ENCODE measurements at places on chromosomes 4 and X.
A peak's percentile ranks its signal among the peaks of the same experiment; 100 is the strongest.

DNA sequence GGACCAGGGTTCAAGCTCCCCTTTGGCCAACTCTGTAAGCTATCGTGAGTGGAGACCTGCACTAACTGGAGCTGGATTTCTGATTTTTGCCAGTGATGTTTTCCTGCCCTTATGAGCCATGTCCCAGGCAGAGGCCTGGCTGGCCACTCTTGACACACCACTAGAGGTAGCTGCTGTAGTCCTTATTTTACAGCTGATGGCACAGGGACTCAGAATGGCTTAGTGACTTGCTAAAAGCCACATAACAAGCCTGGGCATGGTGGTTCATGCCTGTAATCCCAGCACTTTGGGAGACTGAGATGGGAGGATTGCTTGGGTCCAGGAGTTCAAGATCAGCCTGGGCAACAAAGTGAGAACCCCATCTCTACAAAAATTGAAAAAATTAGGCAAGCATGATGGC is 33.4 kb downstream of the CYTL1 start:
- no peak for DNase-seq

GRCh38 chr4:112978691-112979472 is 70.6 kb upstream of the ANK2 start:
- DNase-seq = peak; percentile 14

DNA sequence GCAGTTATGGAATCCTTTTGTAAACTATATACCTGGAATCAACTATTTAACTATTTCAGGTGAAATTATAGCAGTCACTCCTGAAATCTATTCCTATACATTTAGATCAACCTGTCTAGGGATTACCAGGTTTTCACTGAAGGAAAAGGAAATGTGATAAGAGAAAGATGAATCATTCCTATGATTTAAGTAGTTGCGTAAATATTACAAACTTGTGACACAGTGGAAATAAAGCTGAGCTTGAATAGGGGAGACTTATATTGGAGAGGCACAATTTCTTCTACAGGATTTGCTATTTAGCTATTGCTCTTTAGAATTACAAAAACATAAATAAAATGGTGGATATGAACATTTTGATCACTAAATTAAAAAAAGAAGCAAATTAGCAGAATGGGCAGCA is 284.1 kb upstream of the EPHA5 start:
- DNase-seq = no peak

GRCh38 chr4:122759639-122760310 is 27.3 kb downstream of the BBS12 start:
- DNase-seq = no peak

GRCh38 chrX:1249101-1249887 is 19.3 kb upstream of the CSF2RA start:
- DNase-seq = no peak

DNA sequence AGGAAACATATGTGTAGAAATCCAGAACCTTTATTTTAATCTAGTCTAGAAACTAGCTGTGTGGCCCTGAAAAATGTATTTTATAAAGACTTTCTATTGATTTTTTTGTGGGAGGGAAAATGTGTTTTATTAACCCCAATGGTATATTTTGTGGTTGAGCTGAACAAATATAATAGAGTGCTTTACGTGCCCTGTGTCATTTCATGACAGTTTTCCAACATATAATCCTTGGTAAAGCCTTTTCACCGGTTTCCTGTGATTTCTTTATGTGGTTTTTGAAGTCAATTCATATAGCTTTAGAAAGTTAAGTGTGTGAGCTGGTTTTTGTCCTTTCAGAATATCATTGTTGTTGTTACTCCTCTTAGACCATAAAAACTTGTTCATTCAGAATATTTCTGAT is 375.7 kb downstream of the ADGRL3 start:
- no peak for DNase-seq

- no peak for DNase-seq
These were observed 231.7 kb downstream of the FBXW7 start for GRCh38 chr4:152304220-152304619.

DNA sequence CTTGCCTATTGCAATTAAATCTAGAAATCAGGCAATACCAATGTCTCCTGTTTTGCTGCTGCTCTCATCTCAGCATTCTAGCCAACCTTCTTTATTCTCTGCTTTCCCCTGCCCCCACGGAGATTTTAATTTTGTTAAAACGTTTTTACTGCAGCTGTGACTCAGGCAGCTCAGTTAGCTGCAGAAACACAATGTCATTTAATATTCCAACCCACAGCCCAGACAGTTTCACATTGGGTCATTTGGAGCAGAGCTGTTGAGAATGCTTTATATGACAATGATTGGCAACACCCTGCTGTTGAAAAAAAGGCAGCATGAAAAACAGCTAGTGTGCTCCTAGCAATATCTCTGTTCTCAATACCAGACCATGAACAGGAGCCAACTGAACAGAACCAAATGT is 12.6 kb upstream of the SLC10A4 start:
- no peak for DNase-seq

DNA sequence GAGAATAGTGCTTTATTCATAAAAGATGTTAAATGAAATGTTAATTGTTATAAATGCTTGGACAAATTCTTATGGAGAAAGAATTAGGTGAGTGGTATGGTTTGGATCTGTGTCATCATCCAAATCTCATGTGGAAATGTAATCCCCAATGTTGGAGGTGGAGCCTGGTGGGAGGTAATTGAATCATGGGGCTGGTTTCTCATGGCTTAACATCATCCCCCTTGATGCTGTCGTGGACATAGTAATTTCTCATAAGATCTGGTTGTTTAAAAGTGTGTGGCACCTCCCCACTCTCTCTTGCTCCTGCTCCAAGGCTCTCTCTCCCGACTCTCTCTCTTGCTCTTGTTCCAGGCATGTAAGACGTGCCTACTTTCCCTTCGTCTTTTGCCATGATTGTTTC is 22.5 kb downstream of the GYPE start:
- DNase-seq = no peak

- no peak for DNase-seq
These were observed 1.0 kb downstream of the SHISA3 start for GRCh38 chr4:42398171-42398870.

DNA sequence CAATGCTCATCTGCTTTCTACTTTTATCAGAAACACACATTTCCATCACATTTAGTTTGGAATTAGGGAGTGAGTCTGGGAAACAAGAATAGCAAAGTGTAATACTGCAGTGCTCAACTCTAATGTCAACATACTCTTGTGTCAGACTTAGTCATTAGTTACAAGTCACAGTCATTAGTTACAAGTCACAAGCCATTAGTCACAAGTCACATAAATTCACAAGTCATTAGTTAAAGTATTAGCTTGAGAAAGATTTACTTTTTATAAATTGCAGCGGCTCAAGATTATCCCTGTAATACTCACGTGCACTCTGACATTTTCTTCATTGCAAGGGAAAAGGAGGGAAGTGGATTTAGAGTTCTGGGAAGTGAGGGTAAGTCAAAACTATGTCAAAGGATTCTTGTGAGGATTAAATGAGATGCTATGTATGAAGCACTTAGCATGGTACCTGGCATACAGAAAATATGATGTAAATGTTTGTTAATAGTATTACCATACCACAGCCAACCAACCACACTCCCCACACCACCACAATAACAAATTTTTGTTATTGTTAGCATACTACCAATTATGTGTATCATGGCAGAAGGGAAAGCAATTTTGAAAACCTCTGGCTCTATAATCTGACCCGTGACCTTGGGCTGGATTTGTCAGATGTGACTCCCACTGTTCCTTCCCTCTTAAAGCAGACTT is 116.6 kb downstream of the ARHGAP24 start:
- DNase-seq = no peak

- DNase-seq = no peak
These were observed 98.0 kb downstream of the RELL1 start for GRCh38 chr4:37588150-37588549.

DNA sequence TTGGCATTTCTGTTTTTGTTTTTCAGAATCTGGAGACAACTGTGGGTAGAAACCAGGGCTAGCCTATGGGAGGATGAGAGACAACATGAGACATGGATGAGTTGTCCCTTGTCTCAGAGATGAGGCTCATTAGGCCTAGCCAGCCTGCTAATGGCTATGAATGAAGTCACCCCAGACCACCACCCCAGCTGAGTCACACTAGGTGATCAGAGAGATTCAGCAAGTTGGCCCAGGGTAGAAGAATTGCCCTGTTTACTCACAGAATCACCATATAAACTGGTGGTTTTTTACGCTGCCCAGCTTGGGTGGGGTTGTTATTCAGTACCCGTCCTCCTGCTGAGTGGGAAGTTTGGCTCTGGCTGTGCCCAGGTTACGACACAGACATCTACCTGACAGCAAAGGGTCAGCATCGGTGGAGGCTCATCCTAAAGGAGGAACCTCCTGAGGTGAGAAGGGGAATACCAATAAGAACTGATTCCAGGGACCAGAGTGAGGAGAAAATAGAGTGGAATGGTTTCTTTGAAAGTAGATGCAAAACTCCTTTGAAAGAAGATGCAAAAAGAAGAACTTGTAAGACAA is 17.2 kb upstream of the ARSJ start:
- DNase-seq = peak; percentile 80

DNA sequence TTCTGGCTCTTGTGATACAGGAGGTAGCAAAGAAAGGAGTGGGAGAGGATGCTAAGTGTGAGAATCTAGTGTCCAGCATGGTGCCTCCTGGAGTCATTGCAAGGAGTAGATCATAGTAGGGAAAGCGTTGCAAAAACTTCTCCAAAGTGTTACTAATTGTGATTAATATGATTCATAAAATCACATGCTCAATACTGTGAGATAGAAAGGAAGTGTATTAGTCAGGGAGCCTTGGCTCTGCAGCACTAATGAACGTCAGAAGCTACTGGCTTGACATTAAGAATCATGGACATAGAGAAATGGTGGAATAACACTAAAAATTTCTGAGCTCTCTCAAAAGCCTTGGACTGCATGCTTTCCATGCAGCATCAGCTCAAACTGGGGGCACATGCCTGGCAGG is 299.1 kb downstream of the EVC2 start:
- no peak for DNase-seq

GRCh38 chr4:26877406-26877805 is 16.8 kb downstream of the STIM2 start:
- no peak for DNase-seq

DNA sequence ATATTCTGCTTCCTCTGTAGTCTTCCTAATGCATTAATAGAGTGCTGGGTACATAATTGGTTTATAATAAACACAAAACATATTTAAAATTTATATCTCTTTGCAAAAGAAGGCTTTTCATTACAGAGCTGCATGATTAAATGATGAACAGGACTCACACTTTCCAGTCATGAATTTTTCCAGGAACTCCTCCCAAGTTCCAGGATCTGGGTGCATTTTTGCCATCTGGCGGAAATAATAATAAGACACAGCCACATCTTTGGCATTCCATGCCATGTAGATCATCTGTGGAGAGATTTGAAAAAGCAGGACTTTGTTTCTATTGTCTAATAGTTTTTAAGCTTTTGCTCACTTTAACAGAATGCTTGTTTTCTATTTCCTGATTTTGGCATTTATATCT is 40.2 kb upstream of the SULT1B1 start:
- DNase-seq = no peak

DNA sequence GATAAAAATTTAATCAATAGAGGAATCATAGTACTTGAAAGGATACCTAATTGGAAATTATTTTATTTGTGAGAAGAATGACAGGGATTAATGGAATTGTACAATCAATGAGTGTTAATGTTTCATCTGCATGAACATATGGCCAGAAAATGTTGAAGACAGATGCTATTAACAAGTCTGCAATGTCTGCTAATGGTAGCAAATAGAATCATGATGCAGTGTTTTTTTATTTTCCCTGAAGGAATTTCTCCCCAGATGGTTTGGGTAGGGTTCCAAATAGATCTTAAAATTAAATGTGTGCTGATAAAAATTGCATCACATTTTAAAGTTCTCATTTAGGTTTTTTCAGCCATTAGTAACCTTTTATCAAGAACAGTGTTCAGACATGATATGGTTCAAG is 291.3 kb upstream of the TRAM1L1 start:
- DNase-seq = no peak

DNA sequence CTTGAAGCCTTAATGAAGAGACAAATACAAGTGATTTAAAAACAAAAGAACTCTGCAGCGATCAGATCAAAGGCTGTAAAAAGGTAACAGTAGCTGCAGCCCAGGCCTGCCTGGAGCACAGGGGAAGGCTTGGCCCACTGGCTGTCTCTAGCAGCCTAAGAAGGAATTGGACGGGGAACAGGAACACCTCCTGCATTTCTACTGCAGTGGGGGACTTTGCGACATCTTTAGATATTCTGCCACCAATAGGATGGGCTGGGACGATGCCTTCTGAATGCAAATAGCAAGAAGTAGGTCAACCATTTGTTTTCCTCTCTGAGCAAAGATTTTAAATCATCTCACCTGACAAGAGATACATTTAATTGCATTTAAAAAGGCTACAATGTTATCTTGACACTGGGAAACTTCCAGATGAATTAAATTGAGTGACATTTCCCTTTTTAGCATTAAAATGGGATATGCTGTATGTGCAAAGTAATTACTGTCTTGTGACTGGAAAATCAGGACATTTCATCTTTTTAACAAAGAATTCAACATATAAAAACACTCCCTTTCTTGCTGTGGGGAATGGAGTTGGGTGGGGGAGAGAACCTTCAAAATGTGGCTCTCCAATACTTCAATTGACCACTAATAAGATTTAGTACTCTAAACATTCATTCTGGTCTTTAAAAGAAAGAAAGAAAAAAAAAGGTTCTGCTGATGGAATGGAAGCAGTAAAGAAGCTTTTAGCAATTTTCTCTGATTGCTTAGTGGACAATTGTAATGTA is 70.0 kb downstream of the NYX start:
- DNase-seq = no peak

DNA sequence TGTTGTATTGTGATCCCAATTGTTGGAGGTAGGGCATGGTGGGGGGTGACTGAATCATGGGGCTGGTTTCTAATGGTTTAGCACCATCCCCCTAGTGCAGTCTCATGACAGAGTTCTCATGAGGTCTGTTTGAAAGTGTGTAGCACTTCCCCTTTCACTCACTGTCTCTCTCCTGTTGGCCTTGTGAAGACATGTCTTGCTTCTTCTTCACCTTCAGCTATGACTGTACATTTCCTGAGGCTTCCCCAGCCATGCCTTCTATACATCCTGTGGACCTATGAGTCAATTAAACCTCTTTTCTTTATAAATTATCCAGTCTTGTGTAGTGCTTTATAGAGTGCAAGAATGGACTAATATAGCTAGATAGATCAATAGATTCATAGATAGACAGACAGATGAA is 230.0 kb downstream of the MAGEE1 start:
- DNase-seq = no peak

DNA sequence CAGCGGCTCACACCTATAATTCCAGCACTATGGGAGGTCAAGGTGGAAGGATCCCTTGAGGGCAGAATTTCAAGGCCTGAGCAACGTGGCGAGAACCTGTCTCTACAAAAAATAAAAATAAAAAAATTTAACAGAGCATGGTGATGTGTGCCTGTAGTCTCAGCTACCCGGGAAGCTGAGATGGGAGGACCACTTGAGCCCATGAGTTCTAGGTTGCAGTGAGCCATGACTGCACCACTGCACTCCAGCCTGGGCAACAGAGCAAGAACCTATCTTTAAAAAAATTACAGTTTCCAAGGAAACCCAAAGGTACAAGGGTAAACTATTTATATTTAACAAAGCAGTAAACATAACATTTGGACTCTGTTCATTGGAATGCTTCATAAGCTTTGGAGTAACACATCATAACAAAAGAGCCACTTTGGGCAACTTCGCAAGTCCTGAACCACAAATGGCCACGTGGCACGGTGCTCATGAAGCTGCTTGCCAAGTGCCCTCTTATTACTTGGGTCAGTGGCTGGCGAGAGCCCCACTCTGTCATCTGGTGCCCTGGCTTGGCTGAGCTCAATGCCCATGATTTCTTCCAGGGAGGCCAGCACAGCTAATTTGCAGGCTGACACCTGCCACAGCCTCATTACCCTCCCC is 165.6 kb downstream of the SH3KBP1 start:
- no peak for DNase-seq

GRCh38 chr4:119233750-119234149 is 21.2 kb downstream of the USP53 start:
- no peak for DNase-seq

All from T1000 (cell line).